A673 (cell line): ENCODE measurements at places on chromosomes 1 and 21.
A peak's percentile ranks its signal among the peaks of the same experiment; 100 is the strongest.

GRCh38 chr1:201731592-201731991 lies 97.4 kb upstream of the IPO9 start:
- peaks cover 6% of the 10 kb centered on the region for H3K4me1 ChIP-seq
- no peaks in the 10 kb centered on the region for H3K36me3 ChIP-seq
- DNase-seq: no peak
- H3K27ac ChIP-seq: no peak overlapping the region
- H3K27me3 ChIP-seq: no peaks in the 10 kb centered on the region

- no peak for DNase-seq
- H3K36me3 ChIP-seq: no peaks in the 10 kb centered on the region
- H3K27me3 ChIP-seq: no peaks in the 10 kb centered on the region
- no peak overlapping the region for H3K27ac ChIP-seq
Observed at GRCh38 chr1:9079988-9080704, 10.7 kb upstream of the SLC2A5 start.

DNA sequence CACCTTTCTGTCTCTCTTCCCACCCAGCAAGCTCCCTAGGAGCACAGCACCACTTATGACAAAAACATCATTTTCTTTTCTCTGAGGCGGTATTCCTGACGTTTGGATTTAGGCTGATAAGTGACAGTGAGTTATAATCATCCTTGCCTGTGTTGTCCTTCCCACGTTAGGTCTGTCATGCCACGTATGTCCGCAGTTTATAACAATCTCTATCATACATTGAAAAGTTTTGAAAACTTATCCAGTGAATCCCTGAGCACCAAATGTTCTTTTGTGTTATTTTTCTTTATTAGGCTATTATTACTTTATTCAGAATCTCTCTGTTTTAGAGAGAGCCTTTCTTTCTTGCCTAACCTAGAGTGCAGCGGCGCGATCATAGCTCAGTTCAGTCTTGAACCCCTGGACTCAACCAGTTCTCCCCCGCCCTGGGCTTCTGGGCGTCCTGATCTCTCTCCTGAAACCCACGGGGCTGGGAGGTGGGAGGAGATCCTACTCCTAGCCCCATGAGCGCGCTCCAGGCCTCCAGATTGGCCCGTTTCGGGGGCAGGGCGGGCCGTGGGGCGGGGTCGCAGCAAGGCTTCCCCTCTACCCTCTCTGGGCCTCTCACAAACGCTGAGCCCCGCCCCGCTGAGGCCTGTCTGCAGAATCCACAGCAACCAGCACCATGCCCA lies at the start of gene GSTM2:
GSTM2 (plus strand) TSS at position 606 of the 671 bp plus-strand sequence; CDS start at position 665, 59 bp downstream.
- H3K27me3 ChIP-seq: no peaks in the 10 kb centered on the region
- DNase-seq: peak; percentile 96
- H3K36me3 ChIP-seq: no peaks in the 10 kb centered on the region

DNA sequence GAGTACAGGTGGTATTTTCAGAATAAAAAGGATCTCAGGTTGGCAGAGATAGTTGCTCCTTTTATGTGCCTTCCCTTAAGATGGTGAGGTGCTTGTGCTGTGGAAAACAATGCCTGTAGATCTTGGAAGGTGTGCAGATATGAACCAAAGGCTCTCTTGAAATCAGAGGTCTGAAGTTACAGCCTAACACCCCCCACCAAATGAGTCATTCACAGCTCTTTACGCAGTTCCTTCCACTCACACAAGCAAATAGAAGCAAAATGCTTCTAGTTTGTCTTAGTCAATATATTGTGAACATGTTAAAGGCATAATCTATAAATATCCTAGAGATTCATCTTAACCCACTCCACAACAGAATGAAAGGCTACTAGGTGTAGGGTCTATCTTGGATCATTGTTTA lies 128.9 kb upstream of the NR5A2 start:
- H3K4me3 ChIP-seq: no peak overlapping the region
- no peak for DNase-seq
- no peaks in the 10 kb centered on the region for H3K36me3 ChIP-seq

DNA sequence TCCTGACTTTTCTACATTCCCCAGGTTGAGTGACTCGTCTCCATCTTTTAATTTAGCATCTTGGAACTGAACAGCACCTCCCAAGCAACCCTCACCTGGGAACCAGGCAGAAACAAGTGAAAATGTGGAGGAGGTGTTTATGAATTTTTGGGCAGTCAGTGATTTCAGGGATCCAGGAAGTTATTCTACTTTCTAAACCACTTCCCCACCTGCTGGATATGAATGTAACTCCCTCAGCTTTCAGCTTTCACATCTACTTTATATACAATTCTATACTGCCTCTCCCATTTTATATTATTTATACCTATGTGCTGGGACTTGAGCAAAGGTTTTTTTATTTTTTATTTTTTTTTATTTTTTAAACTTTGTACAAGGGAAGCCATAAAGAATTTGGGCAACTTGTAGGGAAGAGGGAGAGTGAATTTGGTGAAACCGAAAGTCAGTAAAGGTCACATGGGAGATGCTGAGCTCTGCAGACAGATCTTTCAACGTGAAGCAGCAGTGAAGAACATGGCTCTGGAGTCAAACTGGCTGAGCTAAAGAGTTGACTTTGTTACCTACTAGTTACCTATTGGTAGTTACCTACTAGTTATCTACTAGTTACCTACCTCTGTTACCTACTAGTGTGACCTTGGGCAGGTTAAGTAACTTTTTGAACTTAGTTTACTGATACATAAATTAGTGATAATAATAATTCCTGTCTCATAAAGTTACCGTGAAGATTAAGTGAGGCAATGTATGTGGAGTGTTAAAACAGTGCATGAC lies 45.5 kb downstream of the DDR2 start:
- peaks cover 48% of the 10 kb centered on the region for H3K4me1 ChIP-seq
- H3K27me3 ChIP-seq: no peaks in the 10 kb centered on the region

- H3K4me3 ChIP-seq: no peak overlapping the region
- H3K36me3 ChIP-seq: no peaks in the 10 kb centered on the region
- no peaks in the 10 kb centered on the region for H3K27me3 ChIP-seq
Observed at GRCh38 chr1:183215076-183215720, 29.1 kb downstream of the LAMC2 start.

GRCh38 chr21:39852021-39852721 lies 15.1 kb upstream of the PCP4 start:
- no peak for DNase-seq
- no peak overlapping the region for H3K4me3 ChIP-seq
- no peaks in the 10 kb centered on the region for H3K36me3 ChIP-seq
- H3K4me1 ChIP-seq: no peaks in the 10 kb centered on the region

DNA sequence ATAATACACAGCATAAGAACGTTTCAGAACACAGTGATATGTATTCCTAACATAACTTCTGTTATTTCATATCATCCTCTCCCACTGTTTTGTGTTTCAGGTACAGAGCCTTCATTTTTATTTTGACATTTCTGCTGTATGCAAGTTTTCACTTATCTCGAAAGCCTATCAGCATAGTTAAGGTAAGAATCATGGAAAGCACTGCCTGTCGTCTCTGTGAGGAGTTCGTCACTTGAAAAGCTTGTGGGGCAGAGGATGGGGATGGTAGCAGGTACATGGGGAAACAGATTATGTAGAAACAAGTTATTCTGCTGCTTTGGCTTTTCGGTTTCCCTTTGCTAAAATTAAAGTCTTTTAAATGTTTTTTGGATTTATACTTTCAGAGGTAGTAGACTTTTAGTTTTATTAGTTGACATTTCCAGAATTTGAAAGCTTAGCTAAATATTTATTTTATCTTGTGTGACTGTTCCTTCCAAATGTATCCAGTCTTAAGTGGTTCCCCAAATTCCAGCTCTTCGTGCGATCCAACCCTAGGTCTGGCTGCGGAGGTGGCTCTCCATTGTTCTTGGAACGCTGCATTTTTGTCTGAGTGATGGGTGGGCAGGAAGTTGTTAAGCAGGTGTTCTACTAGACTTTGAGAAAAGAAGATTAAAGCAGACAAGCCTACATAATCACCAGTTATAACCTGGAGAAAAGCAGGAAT lies 12.2 kb downstream of the SLC37A1 start:
- H3K4me1 ChIP-seq: peaks cover 6% of the 10 kb centered on the region
- H3K27me3 ChIP-seq: no peaks in the 10 kb centered on the region
- no peak for DNase-seq
- H3K4me3 ChIP-seq: no peak overlapping the region
- no peak overlapping the region for H3K27ac ChIP-seq
- no peaks in the 10 kb centered on the region for H3K36me3 ChIP-seq

GRCh38 chr1:221366495-221367110 lies 375.3 kb downstream of the DUSP10 start:
- H3K4me3 ChIP-seq: no peak overlapping the region
- no peaks in the 10 kb centered on the region for H3K4me1 ChIP-seq
- H3K27ac ChIP-seq: no peak overlapping the region
- no peaks in the 10 kb centered on the region for H3K36me3 ChIP-seq
- no peaks in the 10 kb centered on the region for H3K27me3 ChIP-seq

- DNase-seq: no peak
- H3K27me3 ChIP-seq: no peaks in the 10 kb centered on the region
- H3K27ac ChIP-seq: no peak overlapping the region
- no peaks in the 10 kb centered on the region for H3K4me1 ChIP-seq
- H3K4me3 ChIP-seq: no peak overlapping the region
Observed at GRCh38 chr1:242828828-242829227, 304.3 kb upstream of the PLD5 start.

- peaks cover 5% of the 10 kb centered on the region for H3K4me1 ChIP-seq
- no peaks in the 10 kb centered on the region for H3K27me3 ChIP-seq
- H3K4me3 ChIP-seq: no peak overlapping the region
- no peak for DNase-seq
- H3K27ac ChIP-seq: no peak overlapping the region
Observed at GRCh38 chr1:180672505-180672904, 40.7 kb downstream of the XPR1 start.

DNA sequence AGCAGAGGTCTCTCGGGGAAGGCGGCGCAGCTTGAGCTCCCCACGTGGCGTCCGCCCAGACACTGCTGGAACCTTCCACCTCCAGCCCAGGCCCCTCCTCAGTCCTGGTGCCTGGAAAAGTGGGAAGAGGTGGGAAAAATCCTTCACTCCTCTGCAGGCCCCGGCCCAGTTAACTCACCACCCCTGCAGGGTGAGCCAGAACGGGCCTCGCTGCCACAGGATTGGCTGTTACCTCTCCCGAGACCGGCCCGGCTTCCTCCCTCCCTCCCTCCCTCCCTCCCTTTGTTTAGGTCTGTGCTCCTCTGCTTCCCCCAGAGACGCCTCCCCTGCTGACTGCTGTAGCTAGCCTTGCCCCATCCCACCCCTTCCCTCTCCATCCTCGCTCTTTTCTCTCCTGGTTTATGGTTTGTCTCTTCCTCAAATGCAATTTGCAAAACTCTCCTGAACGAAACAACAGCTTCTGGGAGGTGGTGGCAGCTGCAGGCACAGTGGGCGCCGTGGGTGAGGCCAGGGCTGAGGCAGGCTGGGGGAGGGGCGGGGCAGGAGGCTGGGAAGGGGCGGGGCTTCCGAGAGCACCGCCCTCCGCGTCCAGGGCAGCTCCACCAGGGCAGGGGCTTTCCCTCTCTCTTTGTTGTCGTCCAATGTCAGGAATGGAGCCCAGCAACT lies 6.5 kb downstream of the CAPN9 start:
- H3K27ac ChIP-seq: no peak overlapping the region
- H3K4me3 ChIP-seq: no peak overlapping the region
- peak; percentile 68 for DNase-seq
- peaks cover 9% of the 10 kb centered on the region for H3K4me1 ChIP-seq
- no peaks in the 10 kb centered on the region for H3K27me3 ChIP-seq
- no peaks in the 10 kb centered on the region for H3K36me3 ChIP-seq

DNA sequence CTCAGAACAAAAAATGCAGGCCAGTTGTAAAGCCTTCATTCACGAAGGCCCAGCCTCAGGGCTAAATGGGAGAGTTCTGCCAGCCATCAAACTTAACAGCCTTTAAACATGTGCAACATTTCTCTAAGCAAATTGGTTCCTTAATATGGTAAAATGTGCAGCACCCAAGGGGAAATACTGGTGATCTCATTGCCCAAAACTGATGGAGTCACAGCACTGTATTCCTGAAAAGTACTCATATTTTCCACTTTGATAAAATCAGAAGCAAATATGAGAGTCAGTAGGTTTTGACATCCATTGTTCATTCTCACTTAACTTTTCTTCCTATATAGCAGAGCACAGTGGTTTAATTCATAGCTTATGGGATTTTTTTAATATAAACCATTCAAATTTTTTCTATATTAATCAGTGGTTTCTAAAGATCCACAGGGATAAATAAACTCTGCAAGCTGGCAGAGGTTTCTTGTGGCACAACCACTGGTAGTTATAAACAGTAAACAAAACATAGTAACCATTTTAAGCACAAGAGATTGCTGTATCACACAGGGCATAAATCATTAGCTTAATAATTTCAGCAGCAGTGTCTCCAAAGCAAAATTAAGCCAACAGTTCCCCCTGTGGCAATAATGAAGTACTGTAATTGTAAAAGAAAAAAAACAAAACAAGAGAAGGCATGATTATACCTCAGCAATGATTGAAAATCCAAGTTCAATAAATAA lies 106.9 kb upstream of the LYPLAL1 start:
- H3K27me3 ChIP-seq: peaks cover 21% of the 10 kb centered on the region
- no peaks in the 10 kb centered on the region for H3K36me3 ChIP-seq
- no peaks in the 10 kb centered on the region for H3K4me1 ChIP-seq
- peak; percentile 25 for DNase-seq
- H3K4me3 ChIP-seq: no peak overlapping the region
- no peak overlapping the region for H3K27ac ChIP-seq

DNA sequence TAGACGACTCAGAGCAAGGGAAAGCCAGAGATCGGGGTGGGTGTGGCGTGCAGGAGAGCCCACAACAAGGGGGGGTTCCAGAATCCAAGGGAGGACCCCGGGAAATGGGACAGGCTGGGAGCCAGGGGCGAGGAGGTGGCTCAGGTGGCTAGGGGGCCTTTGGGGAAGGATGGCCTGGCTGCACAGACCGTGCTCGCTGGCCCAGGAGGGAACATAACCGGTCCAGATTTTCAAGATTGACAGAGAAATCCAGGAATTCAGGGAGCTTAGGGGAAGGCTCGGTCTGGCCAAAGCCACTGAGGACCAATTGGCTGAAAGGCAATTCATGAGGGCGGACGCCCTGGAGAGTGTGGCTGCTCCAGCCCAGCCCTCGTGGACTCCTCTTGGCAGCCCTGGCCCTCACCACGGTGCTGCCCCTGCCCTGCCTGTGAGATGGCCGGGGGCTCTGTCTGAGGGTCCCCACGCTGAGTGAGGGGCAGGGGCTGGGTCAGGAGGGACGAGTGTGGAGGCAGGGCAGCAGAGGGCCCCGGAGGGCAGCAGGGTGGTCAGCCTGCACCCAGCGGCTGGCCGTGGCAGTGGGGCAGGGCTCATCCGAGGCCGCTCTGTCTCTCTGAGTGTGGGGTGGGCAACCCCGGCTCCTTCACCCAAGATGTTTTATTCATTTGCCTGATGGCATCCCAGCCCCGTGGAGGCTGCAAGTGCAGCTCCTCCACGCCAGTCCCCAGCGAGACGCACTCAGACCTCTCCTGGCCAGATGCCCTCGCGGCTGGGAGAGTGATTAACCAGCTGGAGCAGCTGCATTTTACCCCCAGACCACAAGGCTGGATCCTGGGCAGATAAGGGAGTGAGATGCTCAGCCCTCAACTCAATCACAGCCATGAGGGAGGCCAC lies 5.6 kb upstream of the LRRC3 start:
- H3K4me3 ChIP-seq: no peak overlapping the region
- H3K27me3 ChIP-seq: peaks cover 36% of the 10 kb centered on the region
- H3K4me1 ChIP-seq: no peaks in the 10 kb centered on the region
- H3K36me3 ChIP-seq: no peaks in the 10 kb centered on the region
- no peak overlapping the region for H3K27ac ChIP-seq

- H3K4me3 ChIP-seq: no peak overlapping the region
- no peak overlapping the region for H3K27ac ChIP-seq
- no peak for DNase-seq
- H3K36me3 ChIP-seq: peaks cover 5% of the 10 kb centered on the region
Observed at GRCh38 chr1:92619466-92620189, 132.9 kb upstream of the GFI1 start.
